Karpas-422 (cell line): ENCODE measurements at places on chromosomes 2 and 18. TPM values are rescaled to one million over a fixed set of nuclear protein-coding genes. Genes with fewer than 3 reads are reported as not detected.

Gene PTPRN
- not detected in 2 replicates for total RNA-seq

Gene MERTK
- total RNA-seq, result not detected in 2 replicates

Gene UGT1A4
- not detected in 2 replicates for total RNA-seq

Gene ZNF892
- 1.1 and 3.5 TPM in 2 replicates for total RNA-seq

Gene FAM228B
- 6.4 and 16.8 TPM in 2 replicates for total RNA-seq

Gene RRM2
- total RNA-seq, result 22.6 and 24.8 TPM in 2 replicates

Gene D2HGDH
- 21.2 and 35.9 TPM in 2 replicates for total RNA-seq

Gene KLHL41
- total RNA-seq, result 0.07 TPM in 1 of 2 replicates, not detected in the other

Gene CFAP65
- total RNA-seq, result 0.11 TPM in 1 of 2 replicates, not detected in the other
